ENCODE measurements at places on chromosomes 3 and 15.

DNA sequence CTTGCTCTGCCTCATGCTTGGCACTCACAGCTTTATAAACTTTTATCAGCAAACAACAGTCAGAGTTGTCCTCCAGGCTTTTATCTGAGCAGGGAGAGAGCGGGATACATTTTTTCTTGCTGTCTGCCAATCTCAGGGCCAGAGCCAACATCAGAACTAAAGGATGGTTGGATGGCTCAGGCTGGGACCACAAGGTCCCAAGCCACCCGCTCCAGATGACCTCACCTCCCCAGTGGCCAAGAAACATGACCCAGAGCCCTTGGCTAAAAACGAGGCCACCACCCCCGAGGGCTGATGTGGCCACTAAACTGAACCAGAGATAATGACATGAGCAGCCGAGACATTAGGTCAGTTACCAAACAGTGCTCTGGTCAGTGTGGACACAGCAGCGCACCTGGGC, 18.8 kb upstream of the SPATA12 start:
- no peak for DNase-seq

DNA sequence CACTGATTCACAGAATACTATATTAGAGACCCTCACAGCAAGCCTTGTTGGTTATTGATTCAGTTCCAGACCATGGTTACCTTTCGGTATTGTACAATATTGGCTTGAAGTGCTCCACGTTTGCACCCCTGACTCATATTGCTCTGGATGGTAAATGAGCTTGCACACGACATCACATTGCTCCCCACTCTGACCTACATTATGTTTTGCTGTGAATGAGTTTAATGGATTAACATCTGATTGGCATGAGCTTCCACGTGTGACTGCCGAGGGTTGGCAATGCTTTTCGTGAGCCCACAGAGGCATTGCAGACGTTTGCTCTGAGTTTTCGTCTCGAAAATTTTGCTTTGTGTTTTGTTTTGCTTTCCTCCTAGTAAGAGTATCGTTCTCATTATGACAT, 225.8 kb upstream of the ICE2 start:
- DNase-seq, result no peak

- no peak for DNase-seq
Observed at GRCh38 chr3:176431991-176432390, 765.3 kb downstream of the TBL1XR1 start.

GRCh38 chr3:181561139-181562031, 150.3 kb upstream of the SOX2 start:
- DNase-seq, result no peak

GRCh38 chr3:115512565-115513415, 110.5 kb upstream of the GAP43 start:
- peak; percentile 31 for DNase-seq

DNA sequence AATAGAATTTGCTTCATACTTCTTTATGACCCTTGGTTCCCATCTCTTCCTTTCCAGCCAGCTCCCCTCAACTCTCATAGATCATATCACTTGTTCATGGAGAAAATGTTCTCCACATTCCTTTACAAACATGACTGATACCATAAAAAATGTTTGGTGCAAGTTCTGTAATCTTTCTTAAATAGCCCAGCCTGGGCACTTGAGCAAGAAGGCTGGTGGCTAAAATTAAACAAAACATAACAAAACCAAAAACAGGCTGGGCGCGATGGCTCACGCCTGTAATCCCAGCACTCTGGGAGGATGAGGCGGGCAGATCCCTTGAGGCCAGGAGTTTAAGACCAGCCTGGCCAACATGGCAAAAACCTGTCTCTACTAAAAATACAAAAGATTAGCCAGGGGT, 8.9 kb upstream of the POLR2M start:
- no peak for DNase-seq

- no peak for DNase-seq
Observed at GRCh38 chr15:58797505-58797904, 26.4 kb downstream of the MINDY2 start.

DNA sequence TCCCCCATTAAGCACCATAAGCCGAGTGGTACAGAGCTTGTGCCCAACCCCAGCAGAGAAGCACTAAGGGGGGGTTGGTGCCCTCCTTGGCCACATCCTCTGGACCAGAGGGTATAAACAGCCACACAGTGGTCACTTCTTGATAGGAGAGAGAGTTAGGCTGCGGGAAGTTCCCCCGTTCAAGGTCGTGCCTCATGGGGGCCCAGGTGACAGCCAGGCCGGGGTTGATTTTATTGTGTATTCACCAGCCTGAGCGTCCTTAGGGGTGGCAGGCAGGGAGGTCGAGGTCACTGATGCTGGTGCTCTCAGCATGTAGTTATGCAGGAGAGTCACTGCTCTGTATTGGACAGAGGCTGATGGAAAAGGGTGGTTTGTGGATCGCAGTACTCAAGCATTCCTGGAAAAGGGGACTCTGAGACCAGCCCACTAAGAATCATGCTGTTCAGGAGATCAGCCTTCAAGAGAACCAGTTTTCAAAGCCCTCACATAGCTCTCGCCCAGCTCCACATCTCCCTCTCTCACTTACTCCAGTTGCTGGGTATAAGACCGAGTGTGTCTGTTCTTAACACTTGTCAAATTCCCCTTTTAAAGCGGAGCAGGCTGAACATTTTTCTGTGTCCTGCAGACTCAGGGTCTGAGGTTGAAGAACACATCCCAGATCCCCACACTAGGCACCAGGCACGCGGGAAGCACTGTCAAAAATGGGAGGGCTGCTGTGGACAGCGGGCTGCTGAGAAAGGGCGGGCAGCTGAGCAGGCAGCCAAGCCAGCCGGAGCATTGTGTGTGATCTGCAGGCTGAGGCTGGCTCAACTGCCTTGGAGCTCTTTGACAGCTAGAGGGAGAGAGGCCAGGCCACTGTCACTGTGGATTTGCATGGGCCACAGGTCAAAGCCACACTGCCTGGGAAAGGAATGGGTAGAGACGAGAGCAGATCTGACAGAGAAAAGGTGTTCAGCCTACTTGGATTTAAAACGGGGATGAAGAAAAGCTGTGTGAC, 279.3 kb upstream of the LRRFIP2 start:
- DNase-seq, result no peak

- no peak for DNase-seq
Observed at GRCh38 chr3:32870373-32871095, 52.7 kb downstream of the TRIM71 start.

GRCh38 chr3:10993729-10994065, 1.1 kb downstream of the SLC6A1 start:
- no peak for DNase-seq

GRCh38 chr3:69761896-69762767, 22.9 kb downstream of the MITF start:
- no peak for DNase-seq

DNA sequence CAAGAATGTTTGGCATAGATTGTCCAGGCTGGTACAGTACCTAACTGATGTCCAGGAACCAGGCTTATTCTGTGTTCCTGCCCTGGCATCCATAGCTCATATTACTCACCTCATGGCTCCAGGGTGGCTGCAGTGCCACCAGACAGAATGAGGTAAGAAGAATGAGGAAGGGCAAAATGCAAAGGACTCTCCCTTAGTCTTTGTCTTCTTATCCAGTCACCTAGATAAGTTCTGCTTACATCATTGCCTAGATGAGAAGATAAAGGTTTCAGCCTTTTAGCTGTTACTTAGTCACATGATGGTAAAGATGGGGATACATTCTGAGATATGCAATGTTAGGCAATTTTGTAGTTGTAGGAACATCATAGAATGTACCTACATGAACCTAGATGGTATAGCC, 45.8 kb downstream of the CHP1 start:
- no peak for DNase-seq

DNA sequence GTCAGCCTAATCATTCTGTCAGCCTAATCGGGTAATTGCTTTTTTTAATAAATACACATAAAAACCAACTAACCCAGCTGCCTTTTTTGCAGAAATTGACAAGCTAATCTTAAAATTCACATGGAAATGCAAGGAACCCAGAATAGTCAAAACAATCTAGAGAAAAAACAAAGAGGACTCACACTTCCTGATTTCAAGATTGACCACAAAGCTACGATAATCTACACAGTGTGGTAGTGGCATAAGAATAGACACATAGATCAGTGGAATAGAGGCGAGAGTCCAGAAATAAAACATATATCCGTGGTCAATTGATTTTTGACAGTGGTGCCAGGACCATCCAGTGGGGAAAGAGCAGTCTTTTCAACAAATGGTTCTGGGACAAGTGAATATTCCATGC, 2.4 kb upstream of the C3orf20 start:
- DNase-seq, result no peak

DNA sequence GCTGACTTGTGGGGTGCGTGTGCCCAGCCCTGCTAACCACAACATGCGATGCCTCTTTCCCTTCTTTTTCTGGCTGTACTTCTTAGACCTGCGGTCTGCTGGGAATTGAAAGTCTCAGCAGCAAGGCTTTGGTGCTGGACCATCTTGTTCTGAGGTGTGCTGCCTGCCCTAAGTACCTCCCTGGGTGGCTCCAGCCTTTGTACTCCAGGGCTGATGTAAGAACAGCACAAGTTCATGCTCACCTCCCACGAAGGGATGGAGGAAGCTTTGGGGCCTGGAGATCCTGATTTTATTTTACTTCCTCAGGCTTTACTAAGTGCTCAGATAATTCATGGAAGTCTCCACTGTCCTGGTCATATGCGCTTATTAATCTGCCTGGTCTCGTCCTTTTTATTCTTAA, 28.9 kb downstream of the FAM43A start:
- DNase-seq, result no peak

DNA sequence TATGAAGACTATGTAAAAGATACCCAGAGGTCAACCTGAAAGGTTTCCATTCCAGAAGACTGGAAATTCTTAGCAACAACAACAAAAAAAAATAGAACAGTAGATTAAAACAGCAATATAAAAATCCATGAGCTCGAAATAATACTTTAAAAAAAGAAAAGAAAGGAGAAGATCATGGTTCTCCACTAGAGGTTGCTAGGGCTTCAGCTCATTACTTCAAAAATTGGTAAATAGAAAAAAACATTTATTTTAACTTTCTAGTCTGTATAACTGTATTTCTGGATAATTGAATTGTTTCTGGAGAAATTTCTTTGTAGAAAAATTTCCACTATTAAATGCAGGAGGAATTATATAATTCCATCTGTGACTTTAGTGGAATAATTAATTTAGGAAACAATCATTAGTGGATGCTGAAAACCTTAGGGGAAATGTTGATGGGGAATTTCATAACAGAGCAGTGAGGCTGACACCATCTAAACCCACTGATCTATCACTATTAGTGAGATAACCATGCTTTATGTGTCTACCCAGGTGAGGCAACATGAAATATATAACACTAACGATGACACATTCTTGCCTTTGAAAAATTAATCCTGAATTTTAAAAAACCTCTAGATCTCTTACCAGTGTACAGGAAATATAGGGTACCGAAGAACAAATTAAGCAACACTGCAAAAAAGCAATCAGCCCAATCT, 62.5 kb upstream of the SNRK start:
- DNase-seq, result no peak

Measured in CD4-positive, CD25-positive, alpha-beta regulatory T cell (primary cell).